Thymus (tissue), 14 donors: ENCODE measurements at places on chromosomes 1 and 21. TPM values are rescaled to one million over a fixed set of nuclear protein-coding genes. Genes with fewer than 3 reads are reported as not detected.

GRCh38 chr21:33712022-33712803 lies 69.9 kb downstream of the ITSN1 start:
- peak; percentile 43 for DNase-seq

GRCh38 chr21:41431788-41432548 lies 5.9 kb downstream of the MX1 start:
- no peak for DNase-seq

DNA sequence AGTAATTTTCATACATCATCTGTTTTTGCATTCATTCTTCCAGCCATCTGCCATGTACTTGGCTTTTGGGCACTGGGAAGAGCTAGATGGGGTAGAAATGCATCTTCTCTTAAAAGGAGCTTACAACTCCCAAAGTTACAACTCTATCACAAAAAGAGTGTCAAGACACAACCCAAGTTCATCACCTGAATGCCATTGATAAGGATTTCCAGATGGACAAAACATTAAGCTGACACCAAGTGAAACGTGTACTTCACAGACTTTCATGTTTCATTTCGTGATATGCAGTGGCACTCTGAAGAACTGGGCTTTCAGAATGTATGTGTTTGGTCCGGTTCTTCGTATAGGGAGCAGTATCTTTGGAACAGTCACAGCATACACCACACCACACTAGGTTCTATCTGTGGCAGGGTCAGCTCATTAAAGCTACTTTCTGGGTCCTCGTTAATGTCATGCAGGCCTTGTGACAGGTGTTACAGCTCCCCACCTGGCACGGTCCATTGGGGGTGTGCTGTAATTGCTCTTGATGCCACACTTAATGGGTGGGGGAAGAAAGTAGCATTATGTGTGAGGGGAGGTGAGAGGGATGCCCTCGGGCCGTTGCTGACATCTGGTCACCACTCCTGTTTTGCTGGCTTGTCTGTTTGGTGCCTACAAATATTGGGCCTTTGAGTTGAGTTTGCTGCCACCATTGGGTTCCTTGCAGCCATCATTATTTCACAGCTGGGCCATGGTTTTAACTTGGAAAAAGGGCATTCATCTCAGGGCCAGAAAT lies 164.9 kb downstream of the NFIA start:
- DNase-seq, result no peak

DNA sequence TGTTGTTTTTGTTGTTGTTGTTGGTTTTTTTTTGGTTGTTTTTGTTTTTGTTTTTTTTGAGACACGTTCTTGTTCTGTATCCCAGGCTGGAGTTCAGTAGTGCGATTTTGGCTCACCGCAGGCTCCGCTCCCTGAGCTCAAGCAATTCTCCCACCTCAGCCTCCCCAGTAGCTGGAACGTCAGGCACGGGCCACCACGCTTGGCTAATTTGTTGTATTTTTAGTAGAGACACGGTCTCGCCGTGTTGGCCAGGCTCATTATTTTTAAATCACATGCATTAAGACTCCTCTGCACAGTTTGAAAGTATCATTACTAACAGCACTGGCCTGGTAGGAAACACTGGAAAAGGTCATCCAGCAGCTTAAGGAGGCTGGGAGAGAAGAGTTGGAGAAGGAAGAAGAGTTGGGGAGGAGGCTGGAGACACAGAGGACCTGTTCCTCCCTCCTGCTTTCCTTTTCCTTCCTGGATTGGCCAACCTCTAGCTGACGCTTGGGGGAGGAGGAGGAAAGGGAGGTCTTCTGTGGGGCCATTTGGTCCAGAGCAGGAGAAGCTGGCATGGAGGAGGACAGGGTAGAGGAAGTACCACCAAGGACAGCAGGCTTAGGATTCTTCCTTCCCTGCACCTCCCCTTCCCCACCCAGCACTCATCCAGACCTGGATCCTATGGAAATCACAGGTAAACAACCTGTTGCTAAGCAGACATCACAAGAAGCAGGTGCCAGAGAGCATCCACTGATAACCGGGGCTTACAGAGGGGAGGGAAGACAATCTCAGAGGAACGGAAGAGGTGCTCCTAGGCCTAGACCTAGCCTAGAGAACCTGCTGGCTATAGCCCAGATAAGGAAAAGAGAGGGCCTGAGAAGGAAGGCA lies 71.9 kb upstream of the GOLT1A start:
- no peak for DNase-seq

DNA sequence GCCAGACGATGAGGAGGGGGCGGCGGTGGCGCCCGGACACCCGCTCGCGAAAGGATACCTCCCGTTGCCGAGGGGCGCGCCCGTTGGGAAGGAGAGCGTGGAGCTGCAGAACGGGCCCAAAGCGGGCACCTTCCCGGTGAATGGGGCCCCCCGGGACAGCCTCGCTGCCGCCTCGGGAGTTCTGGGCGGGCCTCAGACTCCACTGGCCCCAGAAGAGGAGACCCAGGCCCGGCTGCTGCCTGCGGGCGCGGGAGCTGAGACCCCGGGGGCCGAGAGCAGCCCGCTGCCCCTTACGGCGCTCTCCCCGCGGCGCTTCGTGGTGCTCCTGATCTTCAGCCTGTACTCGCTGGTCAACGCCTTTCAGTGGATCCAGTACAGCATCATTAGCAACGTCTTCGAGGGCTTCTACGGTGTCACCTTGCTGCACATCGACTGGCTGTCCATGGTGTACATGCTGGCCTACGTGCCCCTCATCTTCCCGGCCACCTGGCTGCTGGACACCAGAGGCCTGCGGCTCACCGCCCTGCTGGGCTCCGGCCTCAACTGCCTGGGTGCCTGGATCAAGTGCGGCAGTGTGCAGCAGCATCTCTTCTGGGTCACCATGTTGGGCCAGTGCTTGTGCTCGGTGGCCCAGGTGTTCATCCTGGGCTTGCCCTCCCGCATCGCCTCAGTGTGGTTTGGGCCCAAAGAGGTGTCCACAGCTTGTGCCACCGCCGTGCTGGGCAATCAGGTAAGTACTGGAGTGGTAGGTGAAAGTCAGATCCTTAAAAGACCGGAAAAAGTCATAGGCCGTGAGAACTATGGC lies 588 bp downstream of the FLVCR1 start:
- no peak for DNase-seq

DNA sequence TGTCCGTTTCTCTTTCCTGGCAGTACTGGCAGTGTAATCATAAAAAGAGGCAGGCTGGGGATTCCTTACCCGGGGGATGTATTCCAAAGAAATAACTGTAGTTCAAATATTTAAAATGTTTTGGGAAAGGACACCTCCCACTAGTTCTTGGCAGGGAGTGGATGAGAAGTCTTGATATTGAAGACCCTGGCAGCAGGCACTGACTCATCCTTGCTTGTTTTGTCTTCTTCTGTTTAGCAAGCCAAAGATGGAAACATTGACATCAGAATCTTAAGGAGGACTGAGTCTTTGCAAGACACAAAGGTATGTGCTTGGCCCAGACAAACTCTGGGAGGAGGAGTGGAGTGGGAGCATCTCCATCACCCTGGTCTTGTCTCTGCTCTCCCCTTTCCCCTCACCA lies 639 bp downstream of the IL20 start:
- DNase-seq, result no peak

GRCh38 chr1:235018720-235019444 lies 109.8 kb downstream of the TOMM20 start:
- no peak for DNase-seq

TACSTD2 gene
- polyA plus RNA-seq, result 132 TPM

GRCh38 chr1:165114889-165115285 lies 241.6 kb downstream of the LMX1A start:
- no peak for DNase-seq

DNA sequence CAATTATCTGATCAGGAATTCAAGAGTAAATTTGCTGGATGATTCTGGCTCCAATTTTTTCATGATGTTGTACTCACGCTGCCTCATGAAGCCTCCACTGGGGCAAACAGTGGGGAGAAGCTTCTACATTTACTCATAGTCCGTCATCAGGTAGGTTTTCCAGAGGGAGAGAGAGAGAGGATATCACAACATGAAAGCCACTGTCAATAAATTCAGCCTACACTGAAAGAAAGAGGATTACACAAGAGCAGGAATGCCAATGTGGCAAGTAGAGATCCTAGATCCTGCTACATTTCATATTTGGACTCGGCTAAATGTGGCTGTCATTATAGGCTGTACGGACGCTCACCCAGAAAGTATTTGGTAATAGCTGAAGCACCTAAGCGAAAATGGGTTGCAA lies 819.9 kb downstream of the BRINP3 start:
- DNase-seq, result no peak

SHISA4 gene
- polyA plus RNA-seq, result 5.0 TPM

GRCh38 chr1:223426936-223427335 lies 33.7 kb downstream of the CCDC185 start:
- DNase-seq, result no peak

DNA sequence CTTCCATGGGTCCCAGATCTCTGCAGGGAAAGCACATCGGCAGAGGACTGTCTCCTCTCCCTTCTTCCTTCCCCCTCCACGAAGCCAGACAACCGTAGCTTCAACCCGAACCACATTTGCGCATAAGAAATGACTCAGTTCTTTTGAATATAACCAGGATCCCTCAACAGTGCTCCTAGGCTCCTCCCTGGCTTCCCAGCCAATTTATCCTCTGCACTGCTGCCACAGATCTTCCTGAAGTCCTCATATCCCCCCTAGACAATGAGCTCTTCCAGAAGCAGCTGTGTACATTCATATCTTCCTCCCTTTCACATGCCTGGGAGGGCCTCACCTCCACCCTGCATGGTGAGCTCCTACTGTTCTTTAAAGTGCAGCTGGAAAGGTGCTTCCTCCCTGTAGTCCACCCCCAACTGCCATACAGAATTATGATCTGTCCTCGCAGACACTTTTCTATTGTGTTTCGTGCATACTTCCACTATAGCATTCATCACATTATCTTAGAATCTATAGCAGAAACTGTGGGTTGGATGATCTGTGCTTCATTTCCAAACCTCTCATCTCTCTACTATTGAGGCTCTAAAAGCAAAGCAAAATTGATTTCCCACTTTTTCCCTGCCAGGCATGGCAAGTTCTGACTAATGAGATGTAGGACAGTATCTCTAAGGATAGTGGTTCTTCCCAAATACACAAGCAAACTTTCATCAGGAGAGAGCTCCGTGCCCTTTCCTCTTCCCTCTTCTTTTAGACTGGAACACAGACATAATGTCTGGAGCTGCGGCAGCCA lies 179.3 kb upstream of the HMGB4 start:
- DNase-seq, result no peak

DNA sequence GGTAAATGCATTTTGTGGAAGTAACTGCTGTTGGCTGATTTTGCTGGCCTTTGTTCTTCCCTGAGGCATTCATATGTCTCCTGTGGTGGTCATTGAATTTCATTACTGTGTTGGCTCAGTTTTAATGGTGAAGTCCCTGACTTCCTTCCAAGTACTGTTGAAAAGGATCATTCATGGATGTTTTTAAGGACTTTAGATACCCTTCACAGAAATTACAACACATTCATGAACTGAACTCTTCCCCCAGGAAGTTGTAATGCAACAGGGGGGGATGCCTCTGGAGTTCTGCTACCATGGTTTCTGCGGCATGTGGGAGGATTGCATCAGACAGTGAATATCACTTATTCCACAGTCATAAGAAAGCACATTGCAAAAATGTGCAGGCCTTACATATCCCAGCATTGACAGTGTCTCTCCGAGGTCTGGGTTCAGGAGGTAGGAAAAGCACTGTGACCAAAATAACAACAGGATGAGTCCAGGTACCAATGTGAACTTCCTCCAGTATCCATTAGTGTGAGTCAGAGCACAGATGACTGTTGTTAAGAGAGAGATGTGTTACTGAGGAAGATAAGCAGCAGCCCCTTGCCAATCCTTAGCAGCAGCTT lies 2.1 kb upstream of the RAB3GAP2 start:
- no peak for DNase-seq

DNA sequence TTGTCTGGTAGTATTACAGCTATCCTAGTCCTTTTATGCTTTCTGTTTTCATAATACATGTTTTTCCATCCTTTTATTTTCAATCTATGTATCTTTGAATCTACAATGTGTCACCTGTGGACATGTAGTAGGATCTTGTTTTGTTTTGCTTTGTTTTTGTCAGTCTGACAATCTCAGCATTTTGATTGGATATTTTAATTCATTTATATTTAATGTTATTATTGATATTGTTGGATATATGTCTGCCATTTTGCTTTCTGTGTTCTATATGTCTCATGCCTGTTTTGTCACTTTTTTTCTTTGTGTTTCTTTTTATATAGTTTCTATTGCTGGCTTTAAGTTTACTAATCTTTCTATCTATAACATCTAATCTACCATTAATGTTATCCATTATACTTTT lies 11.5 kb upstream of the PRSS38 start:
- DNase-seq, result no peak

USH2A gene
- 0.14 TPM for polyA plus RNA-seq

GRCh38 chr1:52636721-52637695 lies 4.0 kb downstream of the SHISAL2A start:
- no peak for DNase-seq

DNA sequence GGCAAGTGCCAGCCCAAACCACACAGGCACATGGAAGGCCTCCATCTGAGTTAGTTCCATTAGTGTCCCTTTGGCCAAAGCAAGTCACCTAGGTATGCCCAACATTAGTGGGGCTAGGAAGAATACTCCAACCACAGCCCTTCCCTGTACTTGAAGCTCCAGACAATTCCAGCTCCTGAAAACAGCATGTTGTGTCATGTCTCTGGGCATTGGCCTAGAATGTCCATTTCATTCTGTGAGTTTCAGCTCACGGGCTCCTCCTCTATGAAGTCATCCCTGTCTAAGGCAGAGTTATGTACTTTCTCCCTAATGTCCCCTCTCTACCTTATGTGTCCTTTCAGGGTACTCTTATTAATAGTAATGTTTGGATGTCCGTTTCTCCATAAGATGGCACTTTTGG lies 96.5 kb upstream of the SPATA6 start:
- no peak for DNase-seq

- DNase-seq, result no peak
Observed at GRCh38 chr1:227215863-227216510, 102.3 kb downstream of the CDC42BPA start.

ATP5PO gene
- 294 TPM for polyA plus RNA-seq

APOBEC4 gene
- 0.02 TPM for polyA plus RNA-seq

COG2 gene
- polyA plus RNA-seq, result 20.1 TPM

ICOSLG gene
- polyA plus RNA-seq, result 5.1 TPM

HIVEP3 gene
- 12.1 TPM for polyA plus RNA-seq

- no peak for DNase-seq
Observed at GRCh38 chr21:20800106-20800505, 198.1 kb upstream of the NCAM2 start.

- DNase-seq, result no peak
Observed at GRCh38 chr1:89201106-89201794, 2.5 kb upstream of the GBP4 start.

GRCh38 chr1:194296201-194296600 lies 1109.8 kb upstream of the B3GALT2 start:
- no peak for DNase-seq
